ENCODE measurements at places on chromosomes 5 and 9.

DNA sequence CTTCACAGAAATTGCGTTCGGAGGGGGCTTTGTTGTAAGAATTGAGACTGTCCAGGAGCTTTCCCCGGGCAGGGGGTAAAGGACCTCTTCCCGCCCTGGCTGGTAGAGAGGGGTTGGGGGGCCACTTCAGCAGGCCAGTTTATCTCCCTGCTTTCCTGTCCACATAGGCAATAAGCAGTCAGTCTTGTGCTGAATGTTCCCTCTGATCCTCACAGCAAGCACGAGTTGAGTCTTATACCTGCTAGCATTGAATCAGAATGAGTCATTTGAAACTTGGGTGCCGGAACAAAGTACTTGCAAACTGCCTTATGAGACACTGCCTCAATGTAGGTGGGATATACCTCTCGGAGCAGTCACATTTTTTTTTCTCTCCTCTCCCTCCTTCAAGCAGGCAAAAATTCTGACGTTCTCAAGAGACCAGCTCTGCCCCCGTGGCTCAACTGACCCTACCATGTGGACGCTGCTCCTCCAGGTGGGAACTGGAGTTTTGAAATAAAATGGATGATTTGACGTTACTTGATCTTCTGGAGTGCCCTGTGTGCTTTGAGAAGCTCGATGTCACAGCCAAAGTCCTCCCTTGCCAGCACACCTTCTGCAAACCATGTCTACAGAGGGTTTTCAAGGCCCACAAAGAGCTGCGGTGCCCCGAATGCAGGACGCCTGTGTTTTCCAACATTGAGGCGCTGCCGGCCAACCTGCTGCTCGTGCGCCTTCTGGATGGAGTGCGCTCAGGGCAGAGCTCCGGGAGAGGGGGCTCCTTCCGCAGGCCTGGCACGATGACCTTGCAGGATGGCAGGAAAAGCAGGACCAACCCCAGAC lies 1.3 kb downstream of the SH3RF2 start:
- DNase-seq: no peak

DNA sequence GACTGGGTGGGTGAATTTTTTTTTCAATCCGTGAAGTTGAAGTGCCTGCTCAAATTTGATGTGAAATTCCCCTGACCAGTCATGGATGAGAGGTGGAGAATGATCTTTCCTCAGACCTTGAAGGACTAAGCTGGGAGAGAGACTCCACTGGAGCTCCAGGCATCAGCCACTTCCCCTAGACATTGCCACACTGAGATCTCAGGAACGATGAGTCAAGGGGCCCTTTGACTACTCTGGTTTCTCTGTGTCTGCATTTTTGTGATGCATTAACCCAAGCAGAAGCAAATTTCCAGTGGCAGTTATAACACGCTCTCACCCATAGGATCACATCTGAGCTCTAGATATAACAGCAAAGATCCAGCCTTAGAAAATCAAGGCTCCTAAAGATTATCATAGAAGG lies 171.2 kb upstream of the KIF2A start:
- DNase-seq: no peak

DNA sequence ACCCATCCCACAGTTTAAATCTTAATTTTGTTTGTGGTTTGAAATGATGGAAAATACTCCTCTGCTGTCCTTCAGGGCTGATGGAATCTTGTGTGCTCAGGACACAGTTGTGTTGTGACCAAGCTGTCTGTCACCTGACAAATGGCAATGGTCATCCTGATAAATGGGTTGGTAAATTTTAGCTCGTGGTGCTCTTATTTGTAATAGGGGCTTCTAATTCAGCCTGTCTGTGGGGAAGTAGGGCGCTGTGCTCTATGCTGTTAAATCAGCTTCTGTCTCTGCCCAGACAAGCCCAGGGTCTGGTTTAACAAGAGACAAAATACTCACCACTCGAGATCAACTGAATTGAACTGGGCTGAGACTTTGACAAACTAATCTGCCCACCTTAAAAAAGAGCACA lies 4.5 kb downstream of the LRRTM2 start:
- no peak for DNase-seq

GRCh38 chr9:84939774-84940173 lies 270.2 kb downstream of the NTRK2 start:
- no peak for DNase-seq
